ENCODE measurements at places on chromosomes 7 and 10.
A peak's percentile ranks its signal among the peaks of the same experiment; 100 is the strongest.

- no peak for DNase-seq
These were observed 180.0 kb upstream of the ANK3 start for GRCh38 chr10:60569681-60570080.

- DNase-seq, result no peak
These were observed 100.7 kb downstream of the GNAI1 start for GRCh38 chr7:80235334-80235733.

GRCh38 chr7:40798613-40799012 is 663.8 kb downstream of the SUGCT start:
- no peak for DNase-seq

GRCh38 chr7:24812305-24812945 is 55.2 kb upstream of the GSDME start:
- peak; percentile 15 for DNase-seq

Measured in CD4-positive, alpha-beta T cell treated with Interferon gamma for 1 hour (primary cell).